ENCODE measurements at places on chromosomes 12 and 14.

GRCh38 chr12:15038137-15038536, 65.3 kb downstream of the PDE6H start:
- no peak for DNase-seq

DNA sequence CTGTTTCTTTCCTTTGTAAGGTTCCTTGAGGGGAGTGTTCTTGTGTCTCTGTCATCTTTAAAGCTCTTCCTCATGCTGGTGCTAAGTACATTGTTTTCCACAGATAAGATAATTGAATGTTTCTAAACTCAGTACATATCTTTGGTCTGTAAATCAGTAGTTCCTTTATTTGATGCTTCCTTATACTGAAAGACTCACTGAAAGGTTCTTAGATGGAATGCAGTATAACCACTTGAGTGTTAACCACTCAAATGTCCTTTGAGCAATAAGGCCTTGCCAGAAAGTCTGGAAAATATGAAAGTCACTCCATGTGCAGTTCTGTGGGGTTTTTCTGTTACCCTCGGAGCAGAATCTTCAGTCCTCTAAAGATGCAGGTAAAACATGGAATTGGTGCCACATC, 23.0 kb upstream of the RNU6-8 start:
- no peak for DNase-seq

DNA sequence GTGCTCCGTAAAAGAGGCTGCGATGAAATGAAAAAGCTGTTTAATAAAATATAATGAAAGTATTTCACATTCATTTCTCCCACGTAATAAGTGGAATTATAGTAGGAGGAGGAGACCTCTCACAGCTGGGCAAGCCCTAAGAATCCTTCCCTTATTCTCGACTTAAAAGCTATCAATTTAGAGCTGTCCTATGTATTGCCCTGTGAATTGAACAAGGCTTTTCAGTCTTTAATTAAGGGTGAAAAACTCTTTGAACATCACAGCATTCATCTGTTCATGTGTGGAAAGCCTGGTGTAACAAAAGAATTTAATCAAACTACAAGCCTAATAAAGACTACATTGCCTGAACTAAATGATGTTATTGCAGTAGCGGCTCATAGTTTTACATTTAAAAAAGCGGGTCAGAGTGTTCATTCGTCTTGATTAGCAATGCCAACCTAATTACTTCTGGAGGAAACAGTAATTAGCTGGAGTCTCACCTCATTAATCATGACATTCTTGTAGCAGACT, 142.0 kb downstream of the ETNK1 start:
- DNase-seq: no peak

- no peak for DNase-seq
These were observed 83.0 kb downstream of the EPS8 start for GRCh38 chr12:15706010-15706676.

GRCh38 chr12:2080604-2081003, 27.8 kb downstream of the CACNA1C start:
- DNase-seq: no peak

- no peak for DNase-seq
These were observed 208.5 kb downstream of the C12orf50 start for GRCh38 chr12:87820524-87821202.

GRCh38 chr14:68516342-68516741, 276.5 kb downstream of the ZFP36L1 start:
- no peak for DNase-seq

DNA sequence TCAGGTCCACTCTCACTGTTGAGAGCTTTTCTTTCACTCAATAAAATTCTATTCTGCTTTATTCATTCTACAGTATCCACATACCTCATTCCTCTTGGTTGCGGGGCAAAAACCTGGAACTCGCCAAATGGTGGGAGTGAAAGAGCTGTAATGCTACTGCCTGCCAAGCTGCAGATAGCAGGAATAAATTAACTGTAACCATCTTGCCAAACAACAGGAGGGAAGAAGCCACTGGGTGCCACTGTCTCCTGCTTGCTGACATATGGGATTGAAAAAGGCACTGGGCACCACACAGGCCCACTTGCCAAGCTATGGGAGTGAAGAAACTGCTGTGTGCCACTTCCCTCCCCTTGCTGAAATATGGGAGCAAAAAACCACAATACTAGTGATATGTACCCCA, 111.9 kb upstream of the CNTN1 start:
- no peak for DNase-seq

- no peak for DNase-seq
These were observed 177.2 kb upstream of the NEDD1 start for GRCh38 chr12:96729886-96730285.
